ENCODE measurements at places on chromosomes 1 and 21.

- DNase-seq = no peak
These were observed 79.8 kb downstream of the PKN2 start for GRCh38 chr1:88763649-88764406.

- no peak for DNase-seq
These were observed 161.2 kb downstream of the NPHP4 start for GRCh38 chr1:5830771-5831599.

- DNase-seq = no peak
These were observed 30.4 kb upstream of the PDC start for GRCh38 chr1:186491336-186491735.

DNA sequence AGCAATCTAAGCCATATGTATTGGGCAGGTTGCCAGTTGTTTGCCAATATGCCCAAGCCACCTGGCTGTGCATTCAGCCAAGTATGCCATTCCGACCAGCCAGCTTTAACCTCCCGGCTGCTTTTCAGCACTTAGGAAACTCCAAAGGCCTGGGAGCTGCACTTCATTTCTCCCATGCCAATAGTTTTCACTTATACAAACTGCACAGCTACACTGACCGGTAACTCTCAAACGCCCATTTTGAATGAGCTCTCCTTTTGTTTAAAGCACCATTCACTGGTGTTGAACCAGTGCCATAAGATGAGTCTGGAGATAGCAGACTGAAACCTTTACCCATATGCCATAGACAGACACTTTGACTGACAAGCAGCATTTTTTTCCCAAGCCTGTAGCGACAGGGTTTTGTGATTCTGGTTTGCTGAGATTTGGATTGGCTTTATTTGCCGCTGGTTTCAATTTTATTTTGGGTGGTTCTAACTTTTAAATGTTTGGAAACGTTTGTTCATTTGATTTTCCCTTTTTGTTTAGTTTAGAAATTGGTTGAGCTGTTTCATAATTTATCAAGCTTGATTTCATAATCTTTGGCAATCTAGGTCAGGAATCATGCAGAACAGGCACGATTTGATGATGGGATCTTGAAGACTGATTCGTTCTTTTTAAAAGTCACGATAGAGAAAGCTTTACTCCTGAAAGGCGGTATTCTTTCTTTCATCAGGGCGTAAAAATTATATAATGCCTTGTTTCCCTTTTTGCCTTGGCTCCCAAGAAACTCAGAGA, 144.6 kb downstream of the NFIA start:
- DNase-seq = no peak

GRCh38 chr21:45341779-45342178, 54.1 kb upstream of the POFUT2 start:
- DNase-seq = no peak

DNA sequence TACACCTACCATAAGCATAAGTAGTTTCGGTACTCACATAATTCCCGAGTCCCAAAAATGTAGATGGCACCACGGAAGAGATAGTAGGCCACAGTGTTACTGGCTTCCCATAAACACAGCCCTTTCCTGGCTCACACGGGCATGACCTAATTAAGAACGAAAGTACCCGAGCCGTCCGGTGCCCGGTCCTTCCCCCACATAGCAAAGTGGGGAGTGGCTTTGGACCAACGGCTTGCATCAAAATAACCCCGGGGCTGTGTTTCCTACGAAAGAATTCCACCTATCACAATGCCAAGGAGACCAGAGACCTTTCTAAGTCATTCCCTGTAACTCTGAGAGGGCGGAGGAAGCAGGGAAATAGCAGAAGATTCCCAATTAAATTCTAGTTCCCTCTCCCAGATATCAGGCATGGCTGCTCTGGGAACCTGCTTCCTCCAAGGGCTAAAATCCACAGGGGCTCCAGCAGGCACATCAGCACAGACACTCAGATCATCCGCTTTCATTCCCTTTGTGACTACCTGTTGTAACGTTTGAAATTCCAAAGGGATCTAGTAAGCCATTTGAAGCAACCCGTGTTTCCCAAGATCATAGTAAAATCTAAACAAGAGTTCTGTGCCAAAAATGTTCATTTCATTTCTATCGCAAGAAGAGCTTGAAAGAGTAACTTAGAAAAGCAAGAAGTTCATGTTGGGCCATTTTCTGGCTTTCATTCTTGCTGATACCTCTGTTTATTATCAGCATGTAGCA, at the start of gene TMPRSS3:
Gene TMPRSS3 (minus strand): TSS at position 148 of the 747 bp plus-strand sequence. CDS start 635 bp downstream, outside the sequence.
- no peak for DNase-seq

DNA sequence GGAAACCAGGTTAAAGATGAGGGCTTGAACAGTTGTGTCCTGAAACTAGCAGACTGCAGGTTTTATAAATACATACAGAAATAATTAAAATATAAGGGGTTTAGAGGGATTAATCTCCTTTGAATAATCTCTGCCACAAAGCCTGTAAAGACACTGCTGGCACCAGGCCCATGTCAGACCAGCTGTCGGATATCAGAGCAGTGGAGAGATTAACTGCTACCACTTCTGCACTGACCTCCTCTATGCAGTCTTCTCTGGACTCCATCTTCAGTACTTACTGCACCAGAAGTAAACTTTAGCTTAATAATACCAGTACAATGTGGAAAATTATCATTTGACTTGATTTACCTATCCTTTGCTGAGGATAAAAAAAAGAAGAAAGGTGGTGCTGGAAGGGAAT, 128.6 kb downstream of the LHX4 start:
- no peak for DNase-seq

- no peak for DNase-seq
These were observed 36.7 kb upstream of the KCNK2 start for GRCh38 chr1:215045698-215046308.

- DNase-seq = no peak
These were observed 34.6 kb downstream of the DNTTIP2 start for GRCh38 chr1:93844262-93845045.

DNA sequence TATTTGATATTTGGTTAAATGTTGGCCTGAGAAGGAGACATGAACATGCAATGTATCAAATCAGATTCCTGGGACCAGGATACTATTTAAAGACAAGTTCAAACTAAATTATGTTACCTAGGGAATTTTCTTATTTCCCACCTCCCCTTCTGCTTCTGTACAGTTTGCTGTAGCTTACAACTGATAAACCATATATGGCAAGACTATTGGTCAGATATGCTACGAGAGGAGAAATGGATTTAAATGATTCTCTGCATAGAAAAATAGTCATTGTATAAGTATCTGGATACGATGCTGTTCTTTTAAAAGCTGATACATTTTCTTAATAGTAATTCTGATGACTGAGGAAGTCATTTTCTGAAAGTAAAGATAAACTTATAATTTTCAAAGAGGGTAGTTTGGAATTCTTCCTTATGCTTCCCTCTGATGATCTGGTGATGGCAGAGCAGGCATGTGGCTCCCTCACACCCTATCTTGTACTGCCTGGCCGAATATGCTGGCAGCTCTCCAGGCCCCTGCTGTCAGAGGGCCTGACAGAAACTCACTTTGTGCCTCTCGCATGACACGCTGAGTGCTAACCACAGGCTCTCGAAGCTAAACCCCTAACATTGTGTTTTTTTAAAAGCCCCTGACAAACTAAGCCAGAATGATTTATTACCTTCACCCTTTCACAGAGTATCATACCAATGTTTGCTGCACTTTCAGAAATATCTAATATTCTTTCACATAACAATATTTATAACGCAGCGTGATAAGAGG, 19.4 kb downstream of the RRP15 start:
- no peak for DNase-seq

DNA sequence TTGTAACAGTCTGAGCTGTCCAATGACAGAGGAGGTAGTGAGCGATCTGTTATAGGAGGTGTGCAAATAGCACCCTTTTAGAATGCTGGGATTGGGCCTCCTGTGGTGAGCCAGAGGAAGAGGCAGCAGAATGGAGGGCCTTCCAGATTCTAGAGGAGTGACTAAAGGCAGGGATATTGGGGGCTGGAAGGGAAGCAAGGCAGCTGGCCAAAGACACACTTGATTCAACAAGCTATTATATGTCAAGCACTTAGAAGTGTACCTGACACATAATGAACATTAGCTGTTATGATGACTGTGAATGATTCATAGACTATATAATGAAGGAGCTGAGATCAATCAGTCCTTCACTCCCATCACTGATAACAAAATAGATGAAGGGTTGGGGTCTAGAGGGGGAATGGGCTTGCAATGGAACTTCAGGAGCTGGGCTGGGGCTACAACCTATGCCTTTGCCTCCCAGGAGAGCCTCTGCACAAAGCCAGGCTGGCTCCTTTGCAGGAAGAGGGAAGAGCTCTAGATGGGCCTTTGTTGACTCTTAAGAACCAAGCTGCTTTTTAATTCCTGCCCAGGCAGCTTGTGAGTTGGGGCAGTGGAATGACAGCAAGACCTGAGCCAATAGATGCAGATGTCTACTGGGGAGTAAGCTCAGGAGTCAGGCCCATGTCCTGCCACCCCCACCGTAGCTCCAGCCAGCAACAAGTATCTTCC, 2.3 kb upstream of the MKNK1 start:
- DNase-seq = no peak

GRCh38 chr1:207519505-207520399, 23.8 kb downstream of the CR1 start:
- DNase-seq = no peak

DNA sequence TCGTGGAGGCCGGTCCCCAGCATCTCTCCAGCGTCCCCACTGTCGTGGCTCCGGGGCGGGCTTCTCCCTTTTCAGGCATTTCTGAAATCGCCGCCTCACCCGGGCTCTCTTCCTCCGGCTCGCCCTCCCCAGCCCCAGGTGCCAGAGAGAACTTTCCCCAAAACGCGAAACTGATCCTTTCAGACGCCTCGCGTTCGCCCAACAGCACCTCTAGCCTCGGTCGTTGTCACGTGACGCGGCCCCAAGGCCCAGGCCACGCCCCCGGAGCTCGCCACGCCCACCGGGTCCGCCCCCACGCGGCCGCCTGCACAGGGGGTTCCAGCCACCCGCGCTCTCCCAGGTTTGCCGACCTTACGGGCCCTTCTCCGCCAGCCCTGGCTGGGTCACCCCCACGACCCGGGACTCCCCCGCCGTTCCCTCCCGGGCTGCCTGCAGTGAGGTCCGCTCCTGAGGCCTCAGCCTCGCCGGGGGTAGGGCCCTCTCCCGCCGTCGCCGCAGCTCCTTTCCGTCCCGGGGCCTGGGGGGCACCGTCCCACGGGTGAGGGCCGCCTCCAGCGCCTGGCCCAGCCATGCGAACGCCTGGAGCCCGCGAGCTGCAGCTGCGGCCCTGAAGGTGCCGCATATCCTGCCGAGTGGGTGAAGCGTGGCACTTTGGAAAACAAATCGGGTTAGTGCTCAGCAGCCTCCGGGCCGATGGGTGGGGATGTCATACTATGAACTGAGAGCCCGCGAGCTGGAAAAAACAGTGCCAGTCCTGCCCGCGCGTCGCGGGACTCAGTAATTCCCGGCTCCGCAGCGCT, 21.0 kb downstream of the H3-3A start:
- peak; percentile 94 for DNase-seq

GRCh38 chr1:14220811-14221210, 377.7 kb upstream of the KAZN start:
- no peak for DNase-seq

- no peak for DNase-seq
These were observed 11.2 kb downstream of the CSRP1 start for GRCh38 chr1:201495551-201496295.

DNA sequence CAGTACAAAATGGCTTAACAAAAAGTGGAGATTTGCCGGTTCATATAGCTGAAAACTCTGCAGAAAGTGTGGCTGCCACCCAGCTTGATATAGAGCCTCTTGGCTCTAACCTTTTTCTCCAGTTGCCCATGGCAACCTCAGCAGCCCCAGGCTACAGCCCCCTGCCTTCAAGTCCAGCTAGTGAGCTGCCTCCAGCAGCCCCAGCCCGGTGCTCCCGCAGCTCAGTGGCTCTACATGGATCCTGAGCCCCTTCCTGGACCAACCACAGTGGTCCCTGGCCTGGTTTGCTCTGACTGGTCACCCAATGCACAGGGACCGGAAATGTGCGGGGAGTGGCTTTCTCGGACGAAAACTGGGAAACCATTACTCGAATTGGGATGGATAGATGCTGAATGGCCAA, 13.3 kb upstream of the ATF3 start:
- no peak for DNase-seq

- no peak for DNase-seq
These were observed 60.0 kb downstream of the TCP10L start for GRCh38 chr21:32525282-32525681.

GRCh38 chr21:29939924-29940275, at the start of gene GRIK1:
Gene GRIK1 (minus strand): TSS chr21:29939996.
- DNase-seq = no peak

- no peak for DNase-seq
These were observed 128.8 kb downstream of the COQ8A start for GRCh38 chr1:227068883-227069282.

- DNase-seq = no peak
These were observed 13.8 kb downstream of the TMCC2 start for GRCh38 chr1:205241366-205242030.

GRCh38 chr1:184889166-184889565, 85.1 kb downstream of the NIBAN1 start:
- no peak for DNase-seq

GRCh38 chr1:175015243-175015642, 8.0 kb downstream of the MRPS14 start:
- DNase-seq = no peak

DNA sequence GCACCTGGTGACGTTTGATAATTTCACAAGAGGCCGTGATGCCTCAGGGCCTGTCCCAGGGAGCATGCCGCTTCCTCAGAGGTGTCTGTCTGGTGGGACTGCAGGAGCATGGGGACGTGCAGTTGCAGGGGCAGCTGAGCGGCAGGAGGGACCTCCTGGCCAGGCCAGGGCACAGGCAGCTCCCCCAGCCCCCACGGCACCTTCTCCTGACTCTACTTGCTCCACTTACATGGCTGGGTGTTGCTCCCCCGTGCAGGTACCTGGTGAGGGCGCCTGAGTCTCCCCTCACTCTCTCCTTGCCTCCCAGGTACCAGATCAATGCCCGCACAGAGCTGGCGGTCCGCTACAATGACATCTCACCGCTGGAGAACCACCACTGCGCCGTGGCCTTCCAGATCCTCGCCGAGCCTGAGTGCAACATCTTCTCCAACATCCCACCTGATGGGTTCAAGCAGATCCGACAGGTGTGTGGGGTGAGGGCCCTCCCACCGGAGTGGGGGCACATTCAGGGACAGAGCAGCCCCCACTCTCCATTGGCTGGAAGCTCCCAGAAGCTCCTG, 108.4 kb downstream of the PDE9A start:
- no peak for DNase-seq

DNA sequence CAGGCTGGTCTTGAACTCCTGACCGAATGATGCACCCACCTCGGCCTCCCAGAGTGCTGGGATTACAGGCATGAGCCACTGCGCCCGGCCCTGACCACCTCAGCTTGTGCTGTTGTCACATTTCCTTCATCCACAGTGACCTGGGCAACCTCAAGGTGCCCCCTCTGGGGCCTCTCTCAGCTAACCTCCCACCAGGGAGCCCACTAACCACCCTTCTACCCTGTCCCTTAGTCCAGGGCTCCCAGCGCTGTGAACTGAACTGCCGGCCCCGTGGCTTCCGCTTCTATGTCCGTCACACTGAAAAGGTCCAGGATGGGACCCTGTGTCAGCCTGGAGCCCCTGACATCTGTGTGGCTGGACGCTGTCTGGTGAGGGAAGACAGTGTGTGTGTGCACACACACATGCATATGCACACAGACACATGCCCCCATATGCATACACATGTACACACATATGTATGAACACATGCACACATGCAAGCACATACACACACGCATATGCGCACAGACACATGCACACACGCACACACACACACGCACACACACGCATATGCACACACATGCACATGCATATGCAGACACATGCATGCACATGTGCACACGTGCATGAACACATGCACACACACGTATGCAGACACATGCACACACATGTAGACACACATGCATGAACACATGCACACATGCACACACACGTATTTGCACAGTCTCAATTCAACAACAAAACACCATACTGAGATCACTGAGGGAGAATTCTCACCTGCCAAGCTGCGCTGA, 6.2 kb downstream of the ADAMTSL4 start:
- DNase-seq = no peak

All from ascending aorta (tissue), 2 donors.